ENCODE measurements at places on chromosomes 3 and 15.

DNA sequence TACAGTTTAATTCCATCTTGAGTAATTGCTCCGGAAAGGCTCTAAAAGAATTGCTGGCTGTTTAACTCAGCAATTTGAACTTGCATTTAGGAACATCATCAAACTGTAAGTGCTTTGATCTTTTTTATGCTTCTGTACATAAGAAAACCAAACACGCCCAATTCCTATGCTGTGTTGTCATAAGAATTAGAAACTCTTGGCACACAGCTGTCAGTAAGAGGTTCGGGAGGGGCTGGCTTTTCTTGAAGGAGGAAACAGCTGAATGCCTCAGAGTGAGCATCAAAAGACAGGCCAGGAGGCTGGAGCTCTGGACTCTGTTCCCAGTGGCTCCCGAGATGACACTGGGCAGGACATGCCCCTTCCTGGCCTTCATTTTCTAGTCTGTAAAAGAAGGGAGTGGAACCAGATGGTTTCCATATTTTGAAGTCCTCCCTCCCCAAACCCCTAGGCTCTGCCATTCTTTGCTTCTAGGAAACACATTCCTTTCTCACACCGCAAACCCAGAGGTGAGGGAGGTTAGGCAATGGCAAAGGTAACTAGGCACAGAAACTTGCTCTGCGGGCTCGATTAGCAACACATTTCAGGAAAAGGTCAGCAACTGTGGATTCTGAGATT, 73.7 kb upstream of the DLG1 start:
- DNase-seq = no peak

GRCh38 chr15:65888981-65889380, 19.7 kb downstream of the RAB11A start:
- DNase-seq = no peak

GRCh38 chr15:40320931-40321371, 2.5 kb upstream of the INAFM2 start:
- DNase-seq = no peak

DNA sequence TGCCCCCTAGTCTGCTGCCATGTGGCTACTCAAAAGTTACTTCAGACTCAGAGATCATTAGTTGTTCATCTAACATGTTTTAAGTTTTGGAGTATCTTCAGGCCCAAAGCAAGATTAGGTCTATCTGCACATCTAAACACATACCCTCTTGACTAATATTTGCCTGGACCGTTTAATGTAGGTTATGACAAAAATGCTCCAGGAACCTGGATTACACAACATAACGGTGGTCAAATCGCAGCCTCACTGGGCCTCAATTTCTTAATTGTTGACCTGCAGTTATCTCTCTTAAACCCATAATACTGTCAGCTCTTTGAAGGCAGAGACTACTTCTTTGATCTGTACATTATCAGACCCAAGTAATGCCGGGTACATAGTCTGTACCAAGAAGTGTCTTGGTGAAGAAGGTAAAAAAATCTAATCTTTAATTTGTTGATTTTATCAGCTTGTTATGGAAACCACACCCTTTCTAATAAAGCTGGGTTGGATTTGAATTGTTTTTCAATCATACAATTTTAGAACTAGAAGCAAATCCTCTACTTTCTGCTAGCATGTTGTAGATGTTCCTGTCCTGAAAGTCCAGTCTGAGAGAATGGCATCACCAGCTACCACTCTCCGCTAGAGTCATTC, 3.6 kb downstream of the SNRK start:
- DNase-seq = no peak

- no peak for DNase-seq
These were observed 220.3 kb upstream of the STT3B start for GRCh38 chr3:31312400-31312799.

DNA sequence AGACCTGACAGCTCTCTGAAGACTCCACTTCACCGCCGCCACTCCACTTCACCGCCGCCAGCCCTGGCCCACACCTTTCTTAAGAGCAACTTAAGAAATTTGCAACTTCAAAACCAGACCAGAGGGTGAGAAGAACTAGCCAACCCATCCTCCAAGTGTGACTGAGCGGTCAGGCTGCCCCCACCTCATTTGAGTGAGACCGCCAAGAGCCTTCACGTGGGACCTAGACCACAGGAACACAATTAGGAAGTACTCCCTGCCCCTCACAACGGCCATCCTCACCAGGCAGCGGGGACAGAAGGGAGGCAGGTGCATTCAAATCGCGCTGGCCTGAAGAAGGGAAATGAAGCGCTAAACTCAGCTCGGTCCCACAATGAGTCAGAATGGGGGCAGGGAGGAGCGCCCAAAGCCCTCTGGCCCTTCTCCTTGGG, 156.8 kb upstream of the BCL6 start:
- no peak for DNase-seq

- DNase-seq = no peak
These were observed 24.1 kb downstream of the CACNA1D start for GRCh38 chr3:53518495-53518981.

DNA sequence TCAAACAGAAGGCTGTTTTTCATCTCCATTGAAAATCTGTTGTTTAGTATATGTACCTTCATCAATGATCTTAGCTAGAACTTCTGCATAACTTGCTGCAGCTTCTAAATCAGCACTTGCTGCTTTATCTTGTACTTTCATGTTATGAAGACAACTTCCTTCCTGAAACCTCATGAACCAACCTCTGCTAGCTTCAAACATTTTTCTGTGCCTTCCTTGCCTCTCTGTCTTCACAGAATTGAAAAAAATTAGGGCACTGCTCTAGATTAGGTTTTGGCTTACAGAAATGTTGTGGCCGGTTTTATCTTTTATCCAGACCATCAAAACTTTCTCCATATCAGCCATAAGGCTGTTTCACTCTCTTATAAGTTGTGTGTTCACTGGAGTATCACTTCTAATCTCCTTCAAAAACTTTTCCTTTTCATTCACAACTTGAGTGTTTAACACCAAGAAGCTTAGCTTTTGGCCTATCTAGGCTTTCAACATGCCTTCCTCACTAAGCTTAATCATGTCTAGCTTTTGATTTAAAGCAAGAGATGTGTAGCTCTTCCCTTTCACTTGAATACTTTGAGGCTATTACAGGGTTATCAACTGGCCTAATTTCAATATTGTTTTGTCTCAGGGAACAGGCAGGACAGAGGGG, 78.6 kb downstream of the IGSF11 start:
- DNase-seq = no peak

- no peak for DNase-seq
These were observed 36.9 kb upstream of the HERC1 start for GRCh38 chr15:63870487-63871209.

- DNase-seq = no peak
These were observed 20.9 kb downstream of the KAT2B start for GRCh38 chr3:20060974-20061685.

- DNase-seq = no peak
These were observed 6.3 kb upstream of the CRTC3 start for GRCh38 chr15:90523373-90523772.

DNA sequence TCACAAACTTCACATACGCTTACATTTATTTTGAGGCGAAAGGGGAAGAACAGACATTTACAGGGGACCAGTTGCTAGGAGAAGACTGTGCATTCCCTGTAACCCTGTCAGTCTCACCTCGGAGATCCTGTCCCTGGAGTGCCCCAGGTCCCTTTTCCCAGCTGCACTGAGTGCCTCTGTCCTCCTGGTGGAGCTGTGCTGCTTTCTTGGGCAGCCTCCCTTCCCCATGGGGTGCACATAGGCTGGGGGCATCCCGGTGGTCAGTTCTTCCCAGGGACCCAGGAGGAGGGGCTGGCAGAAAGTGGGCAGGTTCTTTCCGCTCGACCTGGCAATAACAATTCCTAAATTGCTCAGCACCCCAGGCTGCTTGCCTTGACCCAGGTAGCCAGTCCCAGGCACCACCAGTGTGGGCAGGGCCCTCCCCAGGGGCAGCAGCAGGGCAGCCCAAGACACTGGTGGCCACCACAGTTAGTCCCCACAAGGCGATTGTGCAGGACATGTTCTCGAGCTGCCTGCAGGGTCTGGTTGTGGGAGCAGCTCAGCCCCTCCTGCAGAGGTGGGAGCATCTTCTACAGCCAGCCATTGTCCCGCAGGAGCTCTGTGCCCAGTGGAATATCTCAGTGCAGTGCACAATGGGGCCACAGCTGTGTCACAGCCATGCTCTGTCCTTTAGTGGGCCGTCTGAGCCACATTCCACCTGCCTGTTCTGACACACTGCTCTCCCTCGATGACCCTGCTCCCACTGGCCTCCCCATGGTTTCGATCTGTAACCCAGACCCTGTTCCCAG, 36.3 kb downstream of the APBA2 start:
- DNase-seq = no peak

DNA sequence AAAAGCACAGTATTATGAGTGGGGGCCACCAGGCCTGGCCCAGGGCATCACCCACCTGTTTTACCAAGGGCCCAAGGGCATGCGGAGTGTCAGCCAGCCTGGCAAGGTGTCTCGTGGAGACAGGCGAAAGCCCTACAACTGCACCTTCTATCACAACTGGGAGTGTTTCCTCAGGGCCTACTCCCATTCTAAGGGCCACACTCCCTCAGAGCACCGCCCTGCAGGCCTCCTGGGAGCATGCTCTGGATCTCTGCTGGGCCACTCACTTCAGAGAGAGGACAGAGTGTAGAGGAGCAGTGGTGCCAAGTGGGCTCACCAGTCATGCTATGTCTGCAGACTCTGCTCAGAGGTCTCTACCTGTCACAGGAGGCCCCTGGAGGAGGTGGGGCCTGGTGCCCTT, 21.2 kb upstream of the CLK3 start:
- no peak for DNase-seq

- DNase-seq = no peak
These were observed 94.7 kb downstream of the CCNL1 start for GRCh38 chr3:157065201-157065600.

DNA sequence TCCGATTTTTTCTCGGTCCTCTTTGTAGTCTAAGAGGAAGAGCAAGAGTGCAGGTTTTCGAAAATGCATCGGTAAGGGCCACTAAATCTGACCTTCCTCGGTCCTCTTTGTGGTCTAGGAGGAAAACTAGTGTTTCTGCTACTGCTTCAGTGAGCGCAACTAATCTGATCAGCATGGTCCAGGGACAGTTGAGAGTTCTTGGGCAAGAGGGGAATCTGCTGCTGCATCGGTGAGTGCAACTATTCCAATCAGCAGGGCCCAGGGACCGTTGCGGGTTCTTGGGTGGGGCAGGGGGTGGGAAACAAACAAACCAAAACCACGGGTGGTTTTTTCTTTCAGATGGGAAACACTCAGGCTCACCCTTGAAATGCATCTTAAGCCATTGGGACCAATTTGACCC, 10.5 kb upstream of the OSBPL11 start:
- peak; percentile 8 for DNase-seq

- DNase-seq = no peak
These were observed 18.7 kb downstream of the MGLL start for GRCh38 chr3:127803619-127804018.

DNA sequence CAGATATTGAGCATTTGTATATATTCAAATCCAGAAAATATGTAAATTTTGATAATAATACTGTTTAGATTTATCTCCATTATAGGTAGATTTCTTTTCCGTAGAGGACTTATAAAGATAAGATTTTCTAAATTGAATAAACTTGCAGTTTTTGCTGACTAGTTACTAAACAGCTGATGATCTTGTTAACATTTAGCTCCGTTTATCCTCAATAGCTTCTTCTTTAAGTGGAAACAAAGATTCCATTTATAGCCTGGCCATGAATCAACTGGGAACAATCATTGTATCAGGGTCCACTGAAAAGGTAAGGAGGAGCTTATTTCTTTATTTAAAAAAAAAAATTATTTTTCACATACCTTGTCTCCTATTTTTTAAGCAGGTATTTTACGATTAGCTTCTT, 16.7 kb downstream of the WDR48 start:
- DNase-seq = no peak

DNA sequence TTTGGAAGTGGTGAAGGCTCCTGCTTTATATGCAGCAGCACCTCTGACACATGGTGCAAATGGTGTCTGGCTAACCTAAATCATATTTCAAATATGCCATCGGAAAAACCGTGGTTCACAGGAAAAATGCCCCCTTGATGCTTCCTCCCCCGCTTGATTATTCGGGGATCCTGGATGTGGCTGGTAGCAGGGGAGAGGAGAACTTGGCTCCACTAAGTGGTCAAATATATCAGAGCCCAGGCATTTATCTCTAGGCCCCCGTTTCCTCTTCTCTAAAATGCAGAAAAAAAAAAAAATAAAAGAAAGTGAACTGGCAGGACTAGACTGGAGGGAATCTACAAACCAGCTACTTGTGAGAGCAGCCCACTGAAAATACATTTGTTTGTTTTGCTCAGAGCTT, 18.2 kb upstream of the ATP2B2 start:
- no peak for DNase-seq

- no peak for DNase-seq
These were observed 538.1 kb downstream of the MAGI1 start for GRCh38 chr3:65500398-65501306.

- DNase-seq = no peak
These were observed 122.6 kb downstream of the RAB11A start for GRCh38 chr15:65991721-65992483.

DNA sequence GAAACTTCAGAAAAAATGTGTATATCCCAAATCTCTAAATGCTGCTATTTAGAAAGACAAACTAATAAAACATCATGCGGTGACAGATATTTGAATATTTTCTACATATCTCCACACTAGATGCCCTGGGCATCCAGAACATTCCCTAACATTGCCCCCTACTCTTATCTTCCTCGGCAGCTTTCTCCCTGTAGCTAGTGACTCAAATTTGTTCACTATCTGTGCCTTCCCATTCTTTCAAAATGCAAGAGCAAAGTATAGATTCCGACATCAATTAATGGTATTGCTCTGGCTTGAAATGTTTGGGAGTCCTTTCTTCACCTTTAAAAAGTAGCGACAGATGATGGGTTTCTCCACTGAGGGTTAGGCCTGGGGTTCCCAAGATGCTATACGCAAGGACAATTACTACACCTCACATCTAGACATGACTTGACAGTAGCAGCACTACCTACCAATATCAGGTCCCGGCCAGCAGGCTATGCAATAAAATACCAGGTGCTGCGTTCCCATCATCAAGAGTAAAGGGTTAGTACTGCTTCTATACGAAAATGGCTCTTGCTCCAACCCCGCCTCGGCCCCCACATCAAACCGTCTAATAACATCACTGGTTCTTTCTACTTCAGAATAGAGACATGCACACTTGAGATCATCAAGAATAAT, 631 bp downstream of the UBR1 start:
- DNase-seq = no peak

- DNase-seq = no peak
These were observed 157.4 kb upstream of the LRTM1 start for GRCh38 chr3:55085231-55085630.

GRCh38 chr3:40713795-40714194, 189.0 kb downstream of the ZNF621 start:
- no peak for DNase-seq

GRCh38 chr3:126888186-126888760, 94.6 kb upstream of the PLXNA1 start:
- no peak for DNase-seq

DNA sequence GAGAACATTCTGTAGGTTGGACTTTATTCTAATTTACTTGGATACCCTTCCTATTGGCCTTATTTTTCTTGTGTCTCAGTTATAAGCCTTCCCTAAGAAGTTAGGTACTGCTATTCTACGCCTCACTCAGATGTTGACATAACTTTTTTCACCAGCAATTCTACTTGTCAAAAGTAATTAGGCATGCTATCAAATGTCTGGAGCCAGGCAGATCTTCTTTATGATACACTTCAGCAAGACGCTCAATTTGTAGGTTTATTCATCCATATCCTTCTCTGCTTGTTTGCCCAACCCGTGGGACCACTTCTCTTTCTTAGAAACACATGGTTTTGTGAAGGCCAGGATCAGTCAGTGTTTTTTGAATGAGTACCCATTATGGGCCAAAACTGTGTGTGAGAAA, 36.2 kb upstream of the COL8A1 start:
- no peak for DNase-seq

- no peak for DNase-seq
These were observed 361.2 kb downstream of the MAGI1 start for GRCh38 chr3:65677486-65678010.
